ENCODE measurements at places on chromosomes 2 and 18.

DNA sequence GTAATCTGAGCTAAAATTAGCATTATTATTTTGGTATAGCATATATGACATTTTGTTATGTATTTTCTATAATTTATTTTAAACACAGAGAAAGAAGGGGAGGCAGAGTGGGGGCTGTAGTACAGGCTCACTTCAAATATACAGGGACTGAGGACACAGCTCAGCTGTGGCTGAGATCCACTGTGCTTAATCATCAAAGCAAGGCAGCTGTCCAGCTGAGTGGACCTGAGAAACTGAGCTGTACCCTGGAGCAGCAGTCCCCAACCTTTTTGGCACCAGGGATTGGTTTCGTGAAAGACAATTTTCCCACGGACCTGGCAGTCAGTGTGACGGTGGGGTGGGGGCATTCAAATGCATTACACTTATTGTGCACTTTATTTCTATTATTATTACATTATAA is 687.2 kb downstream of the RNF144A start:
- no peak for DNase-seq

GRCh38 chr2:73494031-73494430 is 108.4 kb downstream of the ALMS1 start:
- no peak for DNase-seq

DNA sequence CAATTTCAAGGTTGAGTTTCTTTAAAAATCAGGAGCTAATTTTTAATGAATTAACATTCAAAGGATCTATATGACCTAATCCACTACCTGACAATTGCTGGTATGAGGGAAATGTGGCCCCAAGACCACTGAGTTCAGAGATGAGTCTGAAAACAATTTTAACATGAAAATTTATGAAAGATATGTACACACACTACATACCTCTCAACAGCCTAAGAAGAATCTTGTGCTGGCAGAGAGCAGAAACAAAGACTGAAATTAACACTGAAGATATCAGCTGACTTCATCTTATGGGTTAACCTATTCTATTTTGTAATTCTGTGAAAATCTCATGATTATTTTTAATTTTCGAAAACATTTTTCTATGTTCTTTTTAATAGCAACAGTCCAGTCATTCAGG is 1.7 kb downstream of the FAP start:
- DNase-seq: no peak

DNA sequence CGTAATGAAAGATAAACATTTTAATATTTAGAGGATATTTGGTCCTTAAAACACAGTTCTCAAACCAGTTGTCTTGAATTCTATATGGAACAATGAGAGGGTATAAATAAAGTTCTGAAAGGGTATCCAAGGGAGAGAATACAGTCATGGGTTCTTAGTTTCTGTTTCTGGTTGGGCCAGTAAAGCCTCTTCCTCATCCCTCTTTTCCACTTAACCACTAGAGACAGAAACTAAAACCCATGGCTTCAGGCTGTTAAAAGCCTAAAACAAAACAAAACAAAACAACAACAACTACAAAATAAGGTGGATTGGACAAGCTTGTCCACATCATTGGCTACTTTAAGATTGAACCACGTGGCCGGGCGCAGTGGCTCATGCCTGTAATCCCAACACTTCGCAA is 18.8 kb downstream of the COQ10B start:
- DNase-seq: no peak
